T-helper 1 cell treated with Interleukin-12 subunit alpha and Interleukin-12 subunit beta and Interleukin-4 antibody, amounts not matched to agents 30 ng/mL and 1 ng/mL, for 36 hours (primary cell): ENCODE measurements at places on chromosomes 1 and 21. TPM values are rescaled to one million over a fixed set of nuclear protein-coding genes. Genes with fewer than 3 reads are reported as not detected.

Gene DPT
- not detected in 2 replicates for total RNA-seq

Gene AZIN2
- total RNA-seq = 5.1 and 5.5 TPM in 2 replicates

Gene PCBP3
- total RNA-seq = 11.0 and 14.0 TPM in 2 replicates

Gene KRTAP13-2
- total RNA-seq = not detected in 2 replicates

Gene PEAR1
- total RNA-seq = 0.12 and 0.29 TPM in 2 replicates

Gene RAB3B
- 0.02 TPM in 1 of 2 replicates, not detected in the other for total RNA-seq

Gene SPRR2G
- total RNA-seq = not detected in 2 replicates

Gene CYP4X1
- not detected in 2 replicates for total RNA-seq

Gene LRRC53
- not detected in 2 replicates for total RNA-seq

Gene RBP7
- total RNA-seq = not detected in 2 replicates

Gene PLD5
- total RNA-seq = not detected in 2 replicates

Gene MARK1
- total RNA-seq = not detected in 2 replicates

Gene GJB5
- not detected in 2 replicates for total RNA-seq

Gene TDRD5
- total RNA-seq = not detected in 2 replicates

Gene SUSD4
- total RNA-seq = 0.24 and 0.51 TPM in 2 replicates

Gene CD1C
- 0.24 and 0.25 TPM in 2 replicates for total RNA-seq

Gene NUCKS1
- total RNA-seq = 135 and 148 TPM in 2 replicates

Gene MATN1
- total RNA-seq = 0.17 TPM in 1 of 2 replicates, not detected in the other

Gene S100A3
- total RNA-seq = 0.24 TPM in 1 of 2 replicates, not detected in the other

Gene SFN
- total RNA-seq = 1.2 and 1.4 TPM in 2 replicates

Gene SOX13
- 0.12 and 0.42 TPM in 2 replicates for total RNA-seq

Gene OR14K1
- not detected in 2 replicates for total RNA-seq
